Stimulated activated CD4-positive, alpha-beta T cell treated with anti-CD3 and anti-CD28 coated beads, Interleukin-2, amount 100 ng/mL, for 24 hours (primary cell): ENCODE measurements at places on chromosomes 12 and 14.

DNA sequence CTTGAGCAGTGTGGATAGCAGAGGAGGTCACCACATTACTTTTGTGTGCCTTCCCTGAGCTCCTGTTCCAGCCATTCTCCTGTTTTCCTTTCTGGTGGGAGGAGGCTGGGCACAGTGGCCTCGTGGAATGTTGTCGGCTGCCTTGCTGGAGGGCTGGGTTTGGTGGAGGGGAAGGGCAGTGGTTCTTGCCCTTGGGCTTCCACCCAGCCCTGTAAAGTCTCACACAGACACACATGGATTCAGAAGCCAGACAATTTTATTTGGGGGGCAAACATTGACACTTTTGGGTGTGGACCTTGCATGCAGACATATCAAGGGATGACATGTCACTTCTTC is 866 bp downstream of the NPFF start:
- DNase-seq, result no peak

GRCh38 chr12:114006482-114007425 is 40.6 kb upstream of the RBM19 start:
- DNase-seq, result no peak

GRCh38 chr14:104718147-104718546 is 5.9 kb upstream of the ADSS1 start:
- DNase-seq, result no peak

GRCh38 chr14:32104308-32104707 is 27.2 kb downstream of the ARHGAP5 start:
- DNase-seq, result no peak
